Left renal cortex interstitium (tissue), 4 donors: ENCODE measurements at places on chromosomes 2 and 18.

GRCh38 chr2:130346741-130347066 is 4.0 kb downstream of the IMP4 start:
- DNase-seq: no peak

GRCh38 chr18:29753379-29753778 is 1289.2 kb downstream of the DSC3 start:
- DNase-seq: no peak

DNA sequence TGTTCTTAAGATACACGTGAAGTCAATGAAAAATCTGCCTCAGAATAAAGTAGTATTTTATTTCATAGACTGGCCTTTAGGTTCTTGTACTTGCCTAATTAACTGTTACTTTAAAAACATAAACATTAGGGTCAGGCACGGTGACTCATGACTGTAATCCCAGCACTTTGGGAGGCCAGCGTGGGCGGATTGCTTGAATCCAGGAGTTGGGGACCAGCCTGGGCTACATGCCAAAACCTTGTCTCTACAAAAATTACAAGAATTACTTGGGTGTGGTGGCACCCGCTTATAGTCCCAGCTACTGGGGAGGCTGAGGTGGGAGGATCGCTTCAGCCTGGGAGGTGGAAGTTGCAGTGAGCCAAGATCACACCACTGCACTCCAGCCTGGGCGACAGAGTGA is 16.0 kb upstream of the SNORC start:
- no peak for DNase-seq

DNA sequence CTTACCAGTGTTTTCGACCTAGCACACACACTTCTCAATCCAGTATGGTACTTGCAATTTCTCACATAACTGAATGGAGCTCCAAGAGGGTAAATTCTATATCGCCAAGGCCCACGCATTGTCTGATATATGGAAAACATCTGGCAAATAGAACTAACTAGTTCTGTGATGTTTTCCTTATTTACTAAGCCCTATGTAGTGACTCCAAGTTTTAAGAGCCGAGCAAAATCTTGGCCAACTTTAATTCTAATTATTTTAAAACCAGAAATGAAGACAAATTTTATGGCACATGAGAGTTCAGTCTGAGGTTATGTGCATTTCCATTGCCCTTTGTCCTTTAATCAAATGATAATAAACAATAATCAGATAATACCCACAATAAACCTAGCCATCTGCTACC is 1119.7 kb upstream of the CNTNAP5 start:
- no peak for DNase-seq

DNA sequence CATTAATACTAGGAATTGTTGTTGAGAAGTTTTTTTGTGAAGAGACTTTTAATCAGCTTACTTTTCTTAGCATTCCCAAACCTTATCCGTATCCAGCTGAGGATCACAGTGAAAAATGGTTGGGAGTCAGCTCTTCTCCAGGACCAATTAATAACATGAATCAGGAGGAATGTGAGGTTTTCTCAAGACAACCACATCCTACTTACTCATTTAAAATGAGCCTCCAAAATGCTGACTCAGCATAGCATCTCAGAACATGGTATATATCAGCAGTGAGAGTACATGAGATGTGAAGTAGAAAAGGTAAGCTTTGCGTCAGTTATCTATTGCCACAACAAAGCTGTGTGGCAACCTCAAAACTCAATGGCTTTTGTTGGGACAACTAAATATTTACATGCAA is 140.3 kb downstream of the NRP2 start:
- no peak for DNase-seq

DNA sequence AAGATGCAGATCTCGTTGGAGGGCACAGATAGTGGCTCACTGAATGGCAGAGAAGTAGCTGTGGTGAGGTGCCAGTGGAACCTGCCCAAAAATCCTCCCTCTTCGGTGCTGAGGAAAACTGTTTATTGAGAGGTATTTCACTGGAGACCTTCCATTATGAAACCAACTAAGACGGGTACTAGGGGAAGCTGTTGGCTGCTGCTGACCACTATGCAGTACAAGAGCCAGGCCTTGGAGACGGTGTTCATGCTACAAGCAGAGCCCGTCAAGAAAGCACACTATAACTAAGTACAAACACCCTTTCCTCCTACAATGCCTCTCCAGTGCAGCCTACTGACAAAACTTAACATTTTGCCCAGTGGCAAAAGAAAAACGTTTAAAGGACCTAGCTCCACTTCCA is 4.6 kb downstream of the ARL5A start:
- DNase-seq: no peak

- no peak for DNase-seq
Observed at GRCh38 chr2:42998721-42999120, 206.3 kb upstream of the HAAO start.
